ENCODE measurements at places on chromosomes 16 and 17. TPM values are rescaled to one million over a fixed set of nuclear protein-coding genes. Genes with fewer than 3 reads are reported as not detected.

The KRT33B gene
- total RNA-seq, result not detected

The TANC2 gene
- 37.0 TPM for total RNA-seq

The ABHD15 gene
- 26.9 TPM for total RNA-seq

The CRYBA1 gene
- total RNA-seq, result not detected

The ACSM5 gene
- not detected for total RNA-seq

The MT4 gene
- total RNA-seq, result not detected

The SERPINF2 gene
- total RNA-seq, result 3.2 TPM

The PPM1E gene
- total RNA-seq, result 0.10 TPM

The TBC1D3 gene
- total RNA-seq, result not detected

The HOXB1 gene
- not detected for total RNA-seq

The SLC47A1 gene
- total RNA-seq, result 23.5 TPM

The GPR179 gene
- 0.02 TPM for total RNA-seq

The DNAI2 gene
- total RNA-seq, result not detected
